ENCODE measurements at places on chromosomes 2 and 18. TPM values are rescaled to one million over a fixed set of nuclear protein-coding genes. Genes with fewer than 3 reads are reported as not detected.

UGT1A8 gene
- not detected for total RNA-seq

VAMP5 gene
- total RNA-seq, result 88.4 TPM

EML6 gene
- 3.1 TPM for total RNA-seq

GAREM1 gene
- total RNA-seq, result not detected

PXDN gene
- 2.0 TPM for total RNA-seq

MSTN gene
- not detected for total RNA-seq

ASB18 gene
- total RNA-seq, result not detected

SP140L gene
- total RNA-seq, result 84.4 TPM

All from activated CD8-positive, alpha-beta memory T cell treated with anti-CD3 and anti-CD28 coated beads, Interleukin-2, amount 10 ng/mL, durations not matched to agents 7 days and 5 days (primary cell).